ENCODE measurements at places on chromosomes 2 and 18.

DNA sequence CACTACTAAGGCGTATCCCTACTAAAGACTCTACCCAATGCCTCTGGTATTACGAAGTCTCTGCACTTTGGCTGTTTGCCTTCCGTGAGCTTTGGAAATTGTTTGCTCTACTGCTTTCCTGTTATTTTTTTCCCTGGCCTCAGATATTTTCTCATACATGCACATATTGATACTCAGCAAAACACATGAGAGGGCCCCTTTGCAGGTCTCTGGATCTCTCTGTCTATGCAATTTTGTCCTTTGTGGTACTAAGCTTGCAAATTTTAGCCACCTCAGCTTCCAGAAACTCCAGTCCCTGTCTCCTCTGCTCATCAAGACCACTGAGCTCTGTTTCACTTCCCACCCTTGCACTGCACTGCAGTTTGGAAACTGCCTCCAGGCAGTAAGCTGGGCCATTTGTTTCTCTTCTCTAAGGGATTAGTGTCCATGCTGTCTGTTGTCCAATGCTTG, 46.6 kb downstream of the TAF1B start:
- no peak for DNase-seq

- DNase-seq, result no peak
Observed at GRCh38 chr2:63058921-63059792, 8.5 kb downstream of the OTX1 start.

DNA sequence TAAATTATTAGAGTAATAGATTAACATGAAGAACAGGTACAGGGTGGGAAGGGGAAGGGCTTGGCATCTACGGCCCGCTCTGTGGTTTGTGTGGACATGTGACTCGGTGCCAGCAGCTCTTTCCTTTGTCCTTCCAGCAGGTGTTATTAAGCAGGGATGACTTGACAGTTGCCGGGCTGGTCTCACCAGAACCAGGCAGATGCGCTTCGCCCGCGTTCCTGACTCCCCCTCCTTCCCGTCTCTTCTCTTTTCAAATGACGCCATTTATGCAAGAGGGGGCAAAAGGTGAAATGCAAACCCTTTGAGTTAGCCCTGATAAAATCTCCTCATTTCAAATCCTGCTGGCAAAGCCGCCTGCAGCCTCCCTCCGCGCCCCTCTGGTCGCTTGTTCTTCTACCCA, 38.9 kb upstream of the MGAT4A start:
- DNase-seq, result peak; percentile 97

DNA sequence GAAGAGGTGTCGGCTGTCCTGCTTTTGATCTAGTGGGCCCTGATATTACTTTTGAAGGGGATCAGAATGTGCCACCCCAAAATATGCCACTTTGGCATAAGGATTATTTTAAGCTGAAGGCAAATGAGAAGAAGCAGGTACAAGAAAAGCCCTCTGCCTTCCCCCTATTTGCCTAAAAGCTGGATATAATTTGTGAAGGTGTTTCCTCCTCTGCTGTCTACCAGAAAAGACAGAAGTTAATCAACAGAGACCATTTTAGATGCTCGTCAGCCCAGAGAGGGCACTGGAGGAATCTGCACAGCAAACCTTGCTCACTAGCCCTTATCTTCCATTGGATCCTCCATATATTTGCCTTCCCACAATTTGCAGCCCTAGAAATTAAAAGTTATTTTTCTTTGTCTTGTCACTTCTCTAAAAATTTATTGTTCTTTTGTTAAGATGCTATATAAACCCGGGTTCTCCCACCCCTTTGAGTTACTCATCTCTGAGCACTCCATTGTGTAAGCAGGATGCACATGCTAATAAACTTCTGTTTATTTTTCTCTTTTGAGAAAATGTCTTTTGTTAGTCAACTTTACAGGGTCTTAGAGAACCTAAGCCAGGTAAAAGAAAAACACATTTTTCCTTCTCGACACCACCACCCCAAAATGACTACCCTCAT, 163.2 kb upstream of the SLC1A4 start:
- DNase-seq, result no peak

- no peak for DNase-seq
Observed at GRCh38 chr2:234399451-234400246, 97.2 kb downstream of the ARL4C start.

DNA sequence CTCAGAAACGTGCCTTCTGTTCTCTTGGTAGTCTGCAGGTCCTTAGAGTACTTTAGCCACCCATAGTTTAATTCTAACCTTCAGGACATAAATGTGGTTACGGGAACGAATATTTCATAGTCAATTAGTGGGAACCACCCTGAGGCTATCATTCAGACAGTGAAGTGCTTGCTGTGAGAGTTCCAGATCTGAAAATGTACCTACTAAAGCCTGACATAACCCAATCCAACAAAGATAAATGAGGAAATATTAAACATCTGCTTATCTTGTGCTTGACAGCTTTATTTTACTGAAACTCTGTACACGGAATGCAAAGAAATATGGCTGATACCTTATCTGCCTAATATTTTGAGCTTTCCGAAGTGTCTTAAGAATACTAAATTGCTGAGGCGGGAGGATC, 43.0 kb downstream of the RAB27B start:
- DNase-seq, result no peak

DNA sequence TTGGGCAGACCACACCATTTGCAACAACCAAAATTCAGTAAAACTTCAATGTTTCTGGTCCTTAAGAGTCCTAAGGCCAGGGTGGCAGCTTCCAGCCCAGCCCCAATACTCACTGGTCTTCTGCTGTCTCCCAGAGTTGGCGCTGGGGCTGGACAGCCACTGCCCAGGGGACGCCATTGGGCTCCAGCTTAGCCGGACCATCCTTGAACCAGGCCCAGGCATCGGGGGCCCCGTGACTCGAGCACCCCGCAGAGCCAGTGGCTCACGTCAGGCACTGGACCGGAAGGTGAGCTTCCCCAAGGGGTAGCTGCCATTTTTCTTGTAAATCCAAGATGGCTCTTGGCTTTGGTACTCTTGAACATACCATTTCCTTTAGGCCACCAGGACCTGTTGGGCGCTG, 21.8 kb downstream of the SNED1 start:
- no peak for DNase-seq

DNA sequence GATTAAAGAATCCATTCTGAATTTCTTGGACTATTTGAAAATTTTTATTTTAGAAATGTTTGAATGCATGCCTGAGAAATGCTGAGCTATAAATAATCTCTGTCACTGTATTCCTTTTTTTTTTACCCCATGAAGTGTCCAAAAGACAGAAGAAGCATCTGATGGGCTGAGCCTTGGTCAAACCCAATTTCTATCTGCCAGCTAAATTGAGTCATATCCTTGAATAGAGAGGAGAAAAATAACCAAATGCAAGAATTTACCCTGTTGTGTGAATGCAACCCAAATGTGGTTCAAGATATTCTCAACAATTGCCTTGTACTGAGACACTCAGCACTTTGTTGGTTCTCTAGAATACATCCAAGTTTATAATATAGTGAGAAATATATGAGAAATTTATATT, 223.5 kb downstream of the UBE2E3 start:
- DNase-seq, result no peak

DNA sequence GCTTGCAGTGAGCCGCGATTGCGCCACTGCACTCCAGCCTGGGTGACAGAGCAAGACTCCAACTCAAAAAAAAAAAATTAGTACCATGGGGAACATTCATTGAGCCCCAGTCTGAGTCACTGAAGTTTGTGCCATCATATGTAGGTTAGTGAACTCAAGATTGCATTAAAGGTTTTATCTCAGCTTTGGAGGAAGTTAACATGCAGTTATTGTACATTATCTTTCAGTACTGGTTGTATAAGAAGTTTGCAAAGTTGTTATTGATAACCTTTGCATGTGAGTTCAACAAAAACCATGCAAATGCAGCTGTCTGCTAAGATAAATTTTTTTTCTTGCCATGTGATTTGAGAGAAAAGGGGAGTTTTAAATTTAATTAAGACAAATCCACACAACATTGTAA, 95.7 kb downstream of the MEIS1 start:
- no peak for DNase-seq

- no peak for DNase-seq
Observed at GRCh38 chr18:22032392-22032961, 136.9 kb upstream of the GATA6 start.

DNA sequence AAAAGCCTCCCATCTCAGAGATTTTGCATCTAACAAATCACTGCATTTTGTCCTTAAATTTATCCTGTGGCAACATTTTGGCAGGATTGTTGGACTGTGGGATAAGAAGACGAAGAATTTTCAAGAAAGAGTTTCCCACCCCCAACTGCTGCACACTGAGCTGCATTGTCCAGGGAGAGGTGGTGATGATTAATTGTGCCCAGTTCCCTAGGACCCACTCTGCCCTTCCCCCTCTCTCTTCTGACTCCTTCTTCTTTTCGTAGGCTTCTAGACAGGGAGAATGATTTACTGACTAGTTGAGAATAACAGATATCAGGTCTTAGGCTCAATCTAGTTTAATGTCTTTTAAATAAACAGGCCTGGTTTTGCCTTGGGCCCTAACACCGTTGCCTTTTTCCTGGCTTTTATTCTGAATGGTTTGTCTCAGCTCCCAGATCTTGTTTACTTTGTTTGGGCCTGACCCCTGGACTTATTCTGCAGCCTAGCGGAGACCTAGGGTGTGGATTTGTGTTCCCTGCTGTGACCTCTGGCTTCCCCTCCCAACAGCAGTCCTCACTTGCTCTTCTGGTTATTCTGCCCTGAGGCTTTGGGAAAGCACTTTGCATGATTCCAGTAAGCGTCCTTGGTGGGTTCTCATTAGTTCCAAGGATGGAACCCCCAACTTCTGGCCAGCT, 233.3 kb downstream of the INSIG2 start:
- no peak for DNase-seq

- DNase-seq, result peak; percentile 50
Observed at GRCh38 chr18:8615397-8616027, 6.3 kb downstream of the RAB12 start.

DNA sequence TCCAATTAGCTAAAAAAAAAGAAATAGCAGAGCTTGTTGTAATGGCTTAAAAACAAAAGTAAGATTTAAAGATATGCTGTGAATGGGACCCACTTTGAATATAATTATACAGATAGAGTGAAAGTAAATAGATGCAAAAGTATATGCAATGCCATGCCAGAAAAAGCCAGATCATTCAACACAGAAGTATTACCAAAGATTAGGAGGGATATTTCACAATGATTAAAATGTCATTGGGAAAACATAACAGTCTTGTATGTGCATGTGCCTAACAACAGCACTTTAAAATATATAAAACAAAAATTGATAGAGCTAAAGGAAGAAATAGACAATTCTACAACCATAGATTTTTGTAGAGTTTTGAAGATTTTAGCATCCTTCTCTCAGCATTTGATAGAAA, 19.9 kb upstream of the SIGLEC15 start:
- DNase-seq, result no peak

DNA sequence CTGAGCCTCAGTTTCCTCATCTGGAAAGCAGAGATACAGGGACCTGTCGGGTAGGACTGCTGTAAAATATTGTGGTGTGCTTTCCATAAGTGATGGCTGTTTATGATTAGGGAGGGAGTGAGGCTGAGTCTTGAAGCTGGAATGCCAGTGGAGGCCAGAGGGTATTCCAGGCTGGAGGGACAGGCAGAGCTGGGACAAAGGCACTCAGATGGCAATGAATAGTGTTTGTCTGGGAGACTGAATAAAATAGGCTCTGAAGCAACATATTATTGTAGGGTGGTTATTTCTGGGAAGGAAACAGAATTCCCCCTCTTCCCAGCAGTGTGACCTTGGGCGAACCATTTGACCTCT, 120.7 kb downstream of the INHBB start:
- DNase-seq, result no peak

DNA sequence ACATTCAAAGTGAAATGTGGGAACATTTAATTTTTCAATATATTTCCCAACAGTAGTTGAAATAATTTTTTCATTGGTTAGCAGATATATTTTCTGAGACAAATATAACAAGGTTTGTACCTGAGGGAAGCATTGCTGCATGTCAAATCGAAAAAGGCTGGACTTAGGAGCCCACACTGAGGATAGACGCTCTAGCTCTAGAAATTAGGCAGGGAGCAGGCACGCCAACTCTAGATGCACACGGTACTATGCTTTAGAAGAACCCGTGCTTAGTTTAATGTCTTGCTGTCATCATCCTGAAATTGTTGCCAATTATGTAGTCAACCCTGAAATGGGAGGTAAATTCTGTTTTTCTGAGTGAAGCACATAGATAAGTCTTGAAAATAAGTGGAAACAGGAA, 731.1 kb upstream of the ZNF804A start:
- DNase-seq, result no peak

GRCh38 chr2:102251042-102251848, 60.1 kb upstream of the IL1RL1 start:
- DNase-seq, result no peak

DNA sequence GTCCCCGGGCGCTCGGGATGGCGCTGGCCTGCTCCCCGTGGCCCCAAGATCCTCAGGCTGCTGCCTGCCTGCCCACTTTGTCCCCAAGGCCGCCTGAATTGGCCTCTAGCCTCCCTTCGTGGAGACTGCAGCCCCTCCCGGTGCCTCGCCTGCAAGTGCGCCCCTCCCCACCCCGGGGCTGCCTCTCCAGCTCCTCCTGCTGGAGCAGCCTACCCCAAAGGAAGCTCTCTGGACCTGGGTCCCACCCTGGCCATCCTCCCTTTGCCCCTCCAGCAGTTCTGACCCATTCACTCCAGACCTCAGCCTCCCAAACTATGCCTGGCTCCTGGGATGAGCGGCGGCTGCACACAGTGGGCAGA, 6.2 kb downstream of the ESPNL start:
- DNase-seq, result no peak

DNA sequence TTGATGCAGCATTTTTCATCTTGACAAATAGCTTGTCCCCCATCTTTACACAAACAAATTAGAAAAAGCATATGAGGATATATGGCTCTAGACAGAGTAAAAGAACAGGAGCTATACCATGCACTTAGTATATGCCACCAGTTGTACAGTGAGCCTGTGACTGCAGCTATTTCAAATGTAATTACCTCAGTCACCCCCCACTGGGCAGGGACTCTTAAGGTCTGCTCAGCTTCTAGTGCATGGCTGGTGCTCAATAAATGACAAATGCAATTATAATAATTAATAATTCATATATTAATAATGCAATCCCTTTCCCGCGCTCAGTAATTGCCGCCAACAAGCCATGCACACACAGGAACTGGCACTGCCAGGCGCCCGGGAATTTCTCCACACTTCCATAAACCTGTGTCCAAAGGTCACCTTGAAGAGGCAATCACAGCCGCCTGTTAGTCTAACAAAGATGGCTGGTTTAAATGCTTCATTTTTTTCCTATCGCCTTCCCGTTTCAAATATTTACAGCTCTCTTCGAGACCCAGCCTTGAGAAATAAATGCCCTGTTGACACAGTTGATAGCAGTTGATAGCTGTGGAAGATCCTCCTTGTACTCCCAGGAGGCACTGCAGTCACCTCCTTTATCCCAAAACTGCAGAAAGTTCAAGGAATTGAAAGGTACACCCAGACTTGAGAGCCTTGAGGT, 156.6 kb downstream of the INO80D start:
- DNase-seq, result no peak

DNA sequence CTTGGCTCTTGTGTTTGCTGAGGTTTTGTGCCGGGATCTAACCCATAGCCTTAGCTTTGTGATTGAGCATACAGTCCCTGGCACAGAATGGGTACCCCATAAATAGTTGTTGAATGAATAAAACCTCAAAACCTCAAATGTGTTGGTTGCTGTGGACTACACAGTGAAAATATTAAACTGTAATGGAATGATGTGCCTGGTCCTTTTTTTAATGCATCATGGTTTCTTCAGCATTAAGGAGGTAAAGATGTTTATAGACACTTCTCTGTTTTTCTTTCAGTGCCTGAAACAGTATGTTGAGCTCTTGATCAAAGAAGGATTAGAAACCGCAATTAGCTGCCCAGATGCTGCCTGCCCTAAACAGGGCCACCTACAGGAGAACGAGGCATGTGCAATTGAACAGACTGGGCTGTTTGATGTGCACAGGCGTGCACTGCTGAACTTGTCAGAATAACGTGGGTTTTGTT, 97.0 kb downstream of the RNF144A start:
- peak; percentile 84 for DNase-seq
